ENCODE measurements at places on chromosomes 7 and 10. TPM values are rescaled to one million over a fixed set of nuclear protein-coding genes. Genes with fewer than 3 reads are reported as not detected.

- no peak for DNase-seq
Observed at GRCh38 chr7:71130031-71130679, 1.8 kb upstream of the GALNT17 start.

DNA sequence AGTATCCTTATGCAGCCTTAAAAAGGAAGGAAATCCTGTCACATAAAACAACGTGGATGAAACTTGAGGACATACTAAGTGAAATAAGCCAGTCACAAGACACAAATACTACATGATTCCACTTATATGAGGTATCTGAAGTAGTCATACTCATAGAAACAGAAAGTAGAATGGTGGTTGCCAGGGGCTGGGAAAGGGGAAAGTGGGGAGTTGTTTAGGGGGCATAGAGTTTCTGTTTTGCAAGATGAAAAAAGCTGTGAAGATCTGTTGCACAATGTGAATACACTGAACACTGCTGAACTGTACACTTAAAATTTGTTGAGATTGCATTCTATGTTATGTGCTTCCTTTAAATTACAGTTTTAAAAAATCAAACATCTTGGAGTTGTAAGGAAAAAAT, 2.9 kb downstream of the NUP205 start:
- DNase-seq: no peak

LGI1 gene
- total RNA-seq: not detected

GRCh38 chr10:84267503-84268126, 22.8 kb downstream of the RGR start:
- DNase-seq: no peak

GRCh38 chr10:22537810-22538209, 176.6 kb downstream of the PIP4K2A start:
- peak; percentile 80 for DNase-seq

- no peak for DNase-seq
Observed at GRCh38 chr10:74867351-74867750, 41.0 kb downstream of the KAT6B start.

STAG3 gene
- 0.13 TPM for total RNA-seq

DNA sequence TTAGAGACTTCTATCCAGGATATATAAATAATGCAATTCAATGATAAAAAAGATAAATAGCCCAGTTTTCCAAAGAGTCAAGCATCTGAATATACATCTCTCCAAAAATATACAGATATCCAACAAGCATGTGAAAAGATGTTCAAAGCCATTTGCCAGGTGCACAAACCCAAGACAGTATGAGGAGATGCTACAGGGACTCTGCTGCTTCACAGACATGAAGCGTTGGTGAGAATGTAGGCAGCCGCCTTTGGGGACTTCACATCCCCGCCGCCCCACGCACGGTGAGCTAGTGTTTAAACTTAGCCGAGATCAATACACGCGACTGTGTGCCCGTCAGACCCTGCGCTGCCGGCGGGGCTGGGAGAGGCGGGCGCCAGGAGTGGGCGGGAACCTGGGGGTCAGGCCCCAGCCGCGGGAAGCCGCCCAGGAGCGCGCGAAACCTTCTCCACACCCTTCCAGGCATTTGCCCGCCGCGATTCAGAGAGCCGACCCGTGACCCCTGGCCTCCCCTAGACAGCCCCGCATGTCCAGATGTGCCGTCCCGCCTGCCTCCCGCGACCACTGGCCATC, 927 bp upstream of the ALOX5 start:
- DNase-seq: no peak

GRCh38 chr10:128067691-128068397, 58.4 kb downstream of the MKI67 start:
- no peak for DNase-seq

DNA sequence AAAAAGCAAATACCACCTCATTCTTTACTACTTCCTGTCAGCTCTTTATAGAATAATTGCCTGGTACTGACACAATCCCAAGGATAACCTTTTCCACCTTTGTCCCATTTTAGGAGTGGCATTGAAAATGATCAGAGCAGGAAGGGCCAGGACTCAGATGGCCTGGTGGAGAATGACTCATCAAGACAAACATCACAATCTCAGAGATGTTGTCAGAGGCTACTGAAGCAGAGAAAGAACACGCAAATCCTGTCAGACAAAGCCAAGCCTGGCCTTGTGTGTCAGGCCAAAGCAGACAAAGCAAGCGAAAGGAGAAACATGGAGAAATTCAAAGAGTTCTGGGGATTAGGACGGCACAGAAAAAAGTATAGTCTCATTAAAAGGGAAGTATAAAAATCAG, 40.9 kb downstream of the NSUN6 start:
- no peak for DNase-seq

DNA sequence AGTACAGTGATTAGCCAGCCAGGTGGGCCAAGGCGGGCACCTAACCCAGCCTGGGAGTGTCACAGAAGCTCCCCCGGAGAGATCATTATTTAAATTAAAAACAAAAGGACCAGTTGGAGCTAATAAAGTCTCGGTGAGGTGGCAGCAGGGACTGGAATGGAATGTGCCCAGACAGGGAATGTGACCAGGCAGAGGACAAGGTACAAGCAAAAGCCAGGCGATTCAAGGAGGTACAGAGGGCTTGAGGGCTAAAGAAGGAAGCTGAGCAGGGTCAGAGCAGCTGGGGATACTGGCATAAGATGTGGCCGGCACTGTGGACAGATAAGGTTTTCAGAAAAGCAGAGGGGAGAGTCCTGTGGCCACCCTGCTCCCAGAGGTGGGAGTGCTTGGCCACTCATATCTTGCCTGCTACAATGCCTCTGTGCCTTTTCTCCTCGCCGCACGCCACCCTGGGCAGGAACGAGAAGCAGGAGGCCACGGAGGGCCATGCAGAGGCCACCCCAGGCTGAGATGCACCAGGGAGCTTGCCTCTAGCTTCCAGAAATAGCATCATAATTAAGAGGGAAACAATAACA, 13.2 kb downstream of the TMEM273 start:
- DNase-seq: no peak

DNA sequence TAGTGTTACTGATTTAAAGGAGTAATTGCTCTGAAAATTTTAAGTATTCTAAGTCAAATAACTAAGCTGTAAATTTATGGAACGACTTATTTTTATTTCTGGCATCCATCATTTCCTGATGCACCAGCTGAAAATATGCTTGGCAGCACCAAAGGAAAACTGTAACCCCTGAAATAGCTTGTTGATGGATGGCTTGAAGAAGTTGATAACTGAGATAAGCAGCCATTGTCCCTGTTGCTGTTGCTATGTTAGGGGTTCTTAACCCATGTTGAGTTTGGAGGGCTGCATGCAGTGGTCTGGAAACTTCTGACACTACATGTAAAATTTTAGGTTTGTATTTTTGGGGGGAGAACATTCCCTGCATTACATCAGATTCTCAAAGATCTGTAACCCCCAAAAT, 30.6 kb downstream of the RPA3 start:
- DNase-seq: no peak

GRCh38 chr7:40843338-40843985, 708.7 kb downstream of the SUGCT start:
- DNase-seq: no peak

GRCh38 chr10:61752111-61753011, 89.6 kb downstream of the CABCOCO1 start:
- DNase-seq: no peak

- DNase-seq: no peak
Observed at GRCh38 chr10:75070476-75070875, 41.0 kb upstream of the SAMD8 start.

DNA sequence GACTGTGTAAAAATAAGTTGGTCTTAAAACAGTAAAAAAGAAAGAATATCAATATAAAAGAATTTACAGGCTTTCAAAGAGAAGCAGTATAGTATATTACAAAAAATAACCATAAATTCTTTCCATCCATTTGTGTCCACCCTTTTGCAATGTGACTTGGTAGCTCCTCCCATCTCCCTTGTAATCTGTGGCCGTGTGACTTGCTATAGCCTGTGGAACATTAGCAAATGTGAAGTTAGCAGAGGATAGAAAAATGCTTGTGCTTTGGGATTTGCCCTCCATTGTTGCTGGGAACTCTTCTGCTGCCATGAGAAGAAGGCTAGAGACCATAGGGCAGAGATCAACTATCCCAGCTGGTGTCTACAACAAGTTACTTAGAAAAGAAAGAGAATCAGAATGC, 30.2 kb downstream of the KLHL7 start:
- DNase-seq: no peak

DEPP1 gene
- total RNA-seq: 173 TPM

- DNase-seq: no peak
Observed at GRCh38 chr10:22219308-22219707, 1.5 kb upstream of the EBLN1 start.

NEBL gene
- 2.9 TPM for total RNA-seq

SORCS3 gene
- 0.42 TPM for total RNA-seq

CALCR gene
- total RNA-seq: not detected

DNA sequence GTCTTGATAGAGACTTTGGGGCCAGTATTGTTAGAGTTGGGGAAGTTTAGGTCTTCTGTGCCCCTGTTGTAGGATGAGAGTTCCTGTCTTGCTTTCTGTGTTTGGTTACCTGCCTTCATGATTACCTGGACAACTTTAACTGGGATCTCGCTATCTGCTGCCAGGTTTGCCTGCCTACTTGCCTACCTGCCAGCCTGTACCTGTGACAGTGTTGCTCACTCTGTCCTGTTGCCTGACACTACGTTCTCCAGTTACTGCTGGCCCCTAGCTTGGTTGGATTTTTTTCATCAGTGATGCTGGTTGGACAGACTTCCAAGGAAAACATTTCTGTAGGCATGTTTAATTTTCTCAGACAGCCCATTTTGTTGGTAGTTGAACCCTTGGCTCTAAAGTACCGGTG, 48.4 kb downstream of the PPP1R9A start:
- DNase-seq: no peak

GRCh38 chr7:151017370-151017952, 6.8 kb downstream of the ATG9B start:
- no peak for DNase-seq

ADARB2 gene
- 2.3 TPM for total RNA-seq

NPC1L1 gene
- 0.17 TPM for total RNA-seq

TMEM139 gene
- total RNA-seq: 1.0 TPM

WNT8B gene
- not detected for total RNA-seq

GRCh38 chr7:27187475-27188385, 2.7 kb upstream of the HOXA11 start:
- no peak for DNase-seq

All from esophagus muscularis mucosa (tissue), 4 donors.